Putamen (tissue), 1 donor: ENCODE measurements at places on chromosomes 1 and 21.

GRCh38 chr1:57678138-57678537 lies 254.3 kb upstream of the DAB1 start:
- no peak for DNase-seq

DNA sequence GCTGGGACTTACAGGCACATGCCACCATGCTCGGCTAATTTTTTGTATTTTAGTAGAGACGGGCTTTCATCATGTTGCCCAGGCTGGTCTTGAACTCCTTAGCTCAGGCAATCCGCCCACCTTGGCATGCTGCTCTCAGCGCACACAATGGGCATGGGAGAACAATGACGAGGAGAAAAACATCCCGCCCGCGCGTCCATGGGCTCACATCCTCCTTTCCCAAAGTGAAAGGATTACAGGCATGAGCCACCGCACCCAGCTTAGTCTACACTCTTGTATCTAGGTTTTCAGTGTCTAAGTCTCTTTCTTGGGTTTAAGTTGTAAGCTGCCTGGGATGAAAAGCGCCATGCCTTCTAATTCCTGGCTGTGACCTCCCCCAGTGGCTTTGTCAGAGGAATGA lies 37.9 kb downstream of the CDK18 start:
- no peak for DNase-seq

GRCh38 chr1:180603223-180603849 lies 28.5 kb upstream of the XPR1 start:
- DNase-seq = no peak

- no peak for DNase-seq
Measured at GRCh38 chr1:4421986-4422385, 232.4 kb upstream of the AJAP1 start.

DNA sequence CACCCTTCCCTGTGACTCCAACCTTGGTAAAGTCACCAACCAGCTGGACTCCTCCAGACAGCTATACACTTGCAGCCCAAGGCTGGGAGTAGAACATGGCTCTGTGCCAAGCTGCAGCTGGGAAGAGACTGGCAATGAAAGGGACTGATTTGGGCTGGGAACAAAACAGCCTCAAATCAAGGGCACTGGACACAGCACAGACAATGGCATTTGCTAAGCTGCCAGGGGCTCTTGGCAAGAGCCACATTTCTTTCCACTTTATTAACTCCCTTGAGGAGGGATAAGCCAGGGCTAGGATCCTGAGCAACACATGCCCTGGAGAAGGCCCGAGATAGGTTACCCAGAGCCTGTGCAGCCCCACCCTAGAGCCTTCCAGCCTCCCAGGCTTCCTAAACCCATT lies 12.0 kb downstream of the SYT11 start:
- DNase-seq = peak; percentile 97

GRCh38 chr1:70495370-70495769 lies 84.3 kb downstream of the CTH start:
- no peak for DNase-seq

GRCh38 chr1:117584181-117584580 lies 21.7 kb upstream of the TENT5C start:
- DNase-seq = no peak

- no peak for DNase-seq
Measured at GRCh38 chr1:231252336-231252735, 11.3 kb downstream of the GNPAT start.

GRCh38 chr1:108679586-108680213 lies 12.4 kb upstream of the PRPF38B start:
- no peak for DNase-seq

GRCh38 chr1:3910857-3911845 lies 11.1 kb upstream of the C1orf174 start:
- peak; percentile 35 for DNase-seq

DNA sequence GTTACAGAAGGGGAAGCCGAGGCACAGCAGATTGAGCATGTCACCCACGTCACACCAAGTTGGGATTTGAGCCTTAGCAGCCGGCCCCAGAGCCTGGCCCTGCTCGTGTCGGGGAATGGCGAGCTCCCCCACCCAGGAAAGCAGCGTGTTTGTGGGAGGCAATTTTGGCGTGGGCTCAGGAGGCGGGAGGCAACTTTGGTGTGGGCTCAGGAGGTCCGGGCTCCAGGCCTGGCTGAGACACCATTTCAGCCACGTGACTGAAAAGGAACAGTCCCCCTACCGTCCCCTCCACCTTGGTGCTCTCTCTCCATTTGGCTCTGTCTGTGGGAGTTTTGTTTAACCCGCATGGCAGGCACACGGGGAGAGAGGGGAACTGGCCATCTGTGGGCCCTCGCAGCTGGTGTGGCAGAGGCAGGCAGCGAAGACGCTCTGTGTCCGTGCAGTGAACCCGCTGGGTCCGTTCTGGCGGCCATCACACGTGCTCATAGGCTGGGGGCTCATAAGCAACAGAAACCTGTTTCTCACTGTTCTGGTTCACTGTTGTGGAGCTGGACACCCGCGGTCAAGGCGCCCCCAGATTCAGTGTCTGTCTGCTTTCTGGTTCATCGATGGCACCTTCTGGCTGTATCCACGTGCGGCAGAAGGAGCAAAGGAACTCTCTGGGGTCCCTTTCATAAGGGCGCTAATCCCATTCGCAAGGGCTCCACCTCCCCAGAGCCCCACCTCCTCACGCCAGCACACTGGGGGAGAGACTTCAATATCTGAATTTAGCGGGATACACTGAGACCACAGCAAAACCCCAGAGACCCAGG lies 110.2 kb downstream of the CRYAA start:
- no peak for DNase-seq

DNA sequence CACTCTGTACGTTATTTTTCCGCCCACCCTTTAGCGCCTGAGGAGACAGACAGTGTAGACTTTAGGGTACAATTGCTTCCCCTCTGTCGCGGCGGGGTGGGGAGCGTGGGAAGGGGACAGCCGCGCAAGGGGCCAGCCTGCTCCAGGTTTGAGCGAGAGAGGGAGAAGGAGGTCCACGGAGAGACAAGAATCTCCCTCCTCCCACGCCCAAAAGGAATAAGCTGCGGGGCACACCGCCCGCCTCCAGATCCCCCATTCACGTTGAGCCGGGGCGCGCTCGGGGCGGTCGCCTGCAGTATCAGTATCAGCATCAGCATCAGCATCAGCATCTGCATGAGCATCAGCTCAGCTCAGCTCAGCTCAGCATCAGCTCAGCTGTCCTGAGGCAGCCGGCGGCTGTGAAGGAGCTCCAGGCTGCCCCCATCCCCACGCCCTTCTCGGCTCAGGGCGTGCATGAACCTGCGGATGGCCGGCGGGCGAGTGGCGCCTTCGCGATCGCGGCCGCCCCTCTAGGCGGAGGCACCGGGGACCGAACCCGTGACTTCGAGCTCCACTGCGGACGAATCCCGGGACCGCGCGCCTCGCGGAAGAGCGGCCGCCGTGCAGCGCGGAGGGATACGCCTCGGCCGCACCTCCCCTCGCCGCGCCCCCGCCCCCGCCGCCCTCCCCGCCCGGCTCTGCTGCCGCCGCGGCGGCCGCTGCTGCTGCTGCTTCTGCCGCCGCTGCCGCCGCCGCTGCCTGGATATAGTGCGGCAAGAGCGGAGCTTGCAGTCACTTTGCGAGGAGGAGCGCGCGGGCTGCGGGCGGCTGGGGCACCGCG lies at the start of gene NCAM2:
Gene NCAM2 (plus strand): TSS at position 774 of the 820 bp plus-strand sequence.
- peak; percentile 89 for DNase-seq

- peak; percentile 80 for DNase-seq
Measured at GRCh38 chr1:154304664-154305337, 16.1 kb upstream of the AQP10 start.

GRCh38 chr1:210280221-210280620 lies 47.6 kb downstream of the SERTAD4 start:
- no peak for DNase-seq

GRCh38 chr1:162020150-162020549 lies 3.5 kb downstream of the OLFML2B start:
- DNase-seq = no peak

DNA sequence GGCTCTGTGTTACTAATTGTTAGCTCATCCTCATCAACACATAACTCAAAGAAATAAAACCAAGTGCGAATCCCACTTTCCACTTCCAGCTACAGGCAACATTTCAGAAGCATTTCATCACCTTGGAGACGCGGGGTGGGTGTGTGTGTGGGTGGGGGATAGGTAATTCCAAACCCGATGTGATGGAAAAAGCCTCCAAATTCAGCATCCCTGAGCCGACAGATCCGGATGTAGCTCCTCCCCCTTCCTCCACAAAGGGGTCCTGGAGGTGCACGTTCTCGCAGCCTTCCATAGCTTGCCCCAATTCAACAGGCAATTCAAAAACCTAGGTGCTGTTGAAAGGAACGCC lies 486 bp downstream of the HSPA13 start:
- DNase-seq = peak; percentile 72

- DNase-seq = no peak
Measured at GRCh38 chr1:43443197-43443946, 10.4 kb downstream of the HYI start.

GRCh38 chr1:22615886-22616285 lies 20.5 kb upstream of the C1QA start:
- no peak for DNase-seq

DNA sequence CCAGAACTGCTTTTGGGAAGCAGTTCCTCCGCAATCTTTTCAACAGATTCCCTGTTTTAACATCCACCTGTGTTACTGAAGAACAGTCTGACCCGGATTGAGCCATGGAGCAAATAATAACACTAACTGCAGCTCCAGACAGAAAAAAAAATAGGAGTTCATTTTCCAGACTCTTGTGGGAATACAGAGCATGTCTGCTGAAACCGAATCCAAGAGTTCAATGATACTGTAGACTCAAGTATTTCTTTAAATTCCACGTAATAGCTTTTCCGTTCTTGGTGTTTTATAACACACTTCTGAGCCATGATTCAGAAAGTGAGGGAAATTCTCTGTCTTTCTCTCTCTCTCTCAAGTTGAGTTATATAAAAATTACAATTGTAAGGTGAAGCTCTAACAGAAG lies 60.6 kb downstream of the DDAH1 start:
- DNase-seq = no peak

- no peak for DNase-seq
Measured at GRCh38 chr1:118210051-118210722, 25.2 kb upstream of the SPAG17 start.

GRCh38 chr1:207336559-207337467 lies 15.3 kb downstream of the CD55 start:
- no peak for DNase-seq

GRCh38 chr21:41164052-41164451 lies 3.9 kb upstream of the BACE2 start:
- no peak for DNase-seq
